ENCODE measurements at places on chromosomes 11 and 22.

GRCh38 chr11:46912526-46913150 lies 5.7 kb downstream of the LRP4 start:
- no peak for DNase-seq

DNA sequence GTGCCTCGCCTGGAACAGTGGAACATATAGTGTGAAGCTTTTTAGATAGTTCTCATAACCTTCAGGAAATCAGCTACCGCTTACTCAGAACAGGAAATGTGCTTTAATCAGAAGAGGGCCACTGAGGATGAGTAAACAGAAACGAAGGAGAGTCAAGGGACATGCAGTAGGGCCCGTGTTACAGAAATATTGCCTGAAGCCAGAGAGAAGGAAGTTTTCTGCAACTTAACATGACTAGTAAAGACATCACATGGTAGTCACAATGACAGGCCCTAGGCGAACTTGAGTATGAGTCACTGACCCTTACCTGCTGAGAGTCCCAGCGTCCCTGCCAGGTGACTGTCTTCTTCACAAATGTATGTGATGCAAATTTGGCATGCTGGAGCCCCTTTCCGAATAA lies 39.4 kb downstream of the CARD18 start:
- no peak for DNase-seq

DNA sequence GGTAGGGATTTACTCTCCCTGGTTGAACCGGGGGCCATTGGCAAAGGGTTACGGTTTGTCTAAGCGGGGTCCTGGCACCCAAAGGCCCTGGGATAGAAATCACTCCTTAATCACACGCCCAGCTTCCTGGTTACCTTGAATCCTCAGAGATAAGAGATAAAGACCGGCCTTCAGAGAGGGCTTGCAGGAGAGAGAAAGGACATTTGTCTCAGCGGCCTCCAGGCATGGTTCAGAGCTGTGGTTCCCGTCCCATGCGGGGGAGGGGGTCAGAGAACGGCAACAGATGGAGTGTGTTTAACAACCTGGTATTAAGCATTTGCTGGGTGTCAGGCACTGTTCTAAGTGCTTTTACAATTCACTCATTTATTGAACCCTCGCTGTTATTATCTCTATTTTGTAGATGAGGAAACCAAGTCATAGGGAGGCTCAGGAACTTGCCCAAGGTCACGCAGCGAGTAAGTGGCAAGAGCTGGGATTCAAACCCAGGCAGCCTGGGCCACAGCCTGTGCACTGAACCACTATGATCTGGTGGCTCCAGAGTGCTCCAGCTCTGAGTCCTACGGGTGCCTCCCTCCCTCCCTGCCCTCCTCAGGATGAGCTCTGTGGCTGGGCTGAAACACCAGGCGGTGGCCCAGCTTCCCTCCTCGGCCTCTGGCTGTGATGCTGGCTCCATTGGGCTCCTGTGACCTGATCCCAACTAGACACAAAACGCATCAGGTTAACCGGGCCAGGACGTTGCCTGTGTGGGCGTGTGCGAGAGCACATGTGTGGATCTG lies 18.6 kb downstream of the LRRC10B start:
- DNase-seq: no peak

DNA sequence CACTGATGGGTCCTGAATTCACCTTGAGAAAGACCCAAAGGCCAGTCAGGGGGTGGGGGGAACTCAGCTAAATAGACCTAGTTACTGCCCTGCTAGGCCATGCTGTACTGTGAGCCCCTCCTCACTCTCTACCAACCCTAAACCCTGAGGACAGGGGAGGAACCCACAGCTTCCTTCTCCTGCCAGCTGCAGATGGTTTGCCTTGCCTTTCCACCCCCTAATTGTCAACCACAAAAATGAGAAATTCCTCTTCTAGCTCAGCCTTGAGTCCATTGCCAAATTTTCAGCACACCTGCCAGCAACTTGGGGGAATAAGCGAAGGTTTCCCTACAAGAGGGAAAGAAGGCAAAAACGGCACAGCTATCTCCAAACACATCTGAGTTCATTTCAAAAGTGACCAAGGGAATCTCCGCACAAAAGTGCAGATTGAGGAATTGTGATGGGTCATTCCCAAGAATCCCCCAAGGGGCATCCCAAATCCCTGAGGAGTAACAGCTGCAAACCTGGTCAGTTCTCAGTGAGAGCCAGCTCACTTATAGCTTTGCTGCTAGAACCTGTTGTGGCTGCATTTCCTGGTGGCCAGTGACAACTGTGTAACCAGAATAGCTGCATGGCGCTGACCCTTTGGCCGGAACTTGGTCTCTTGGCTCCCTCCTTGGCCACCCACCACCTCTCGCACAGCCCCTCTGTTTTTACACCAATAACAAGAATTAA lies 2.4 kb upstream of the TTC36 start:
- DNase-seq: no peak

DNA sequence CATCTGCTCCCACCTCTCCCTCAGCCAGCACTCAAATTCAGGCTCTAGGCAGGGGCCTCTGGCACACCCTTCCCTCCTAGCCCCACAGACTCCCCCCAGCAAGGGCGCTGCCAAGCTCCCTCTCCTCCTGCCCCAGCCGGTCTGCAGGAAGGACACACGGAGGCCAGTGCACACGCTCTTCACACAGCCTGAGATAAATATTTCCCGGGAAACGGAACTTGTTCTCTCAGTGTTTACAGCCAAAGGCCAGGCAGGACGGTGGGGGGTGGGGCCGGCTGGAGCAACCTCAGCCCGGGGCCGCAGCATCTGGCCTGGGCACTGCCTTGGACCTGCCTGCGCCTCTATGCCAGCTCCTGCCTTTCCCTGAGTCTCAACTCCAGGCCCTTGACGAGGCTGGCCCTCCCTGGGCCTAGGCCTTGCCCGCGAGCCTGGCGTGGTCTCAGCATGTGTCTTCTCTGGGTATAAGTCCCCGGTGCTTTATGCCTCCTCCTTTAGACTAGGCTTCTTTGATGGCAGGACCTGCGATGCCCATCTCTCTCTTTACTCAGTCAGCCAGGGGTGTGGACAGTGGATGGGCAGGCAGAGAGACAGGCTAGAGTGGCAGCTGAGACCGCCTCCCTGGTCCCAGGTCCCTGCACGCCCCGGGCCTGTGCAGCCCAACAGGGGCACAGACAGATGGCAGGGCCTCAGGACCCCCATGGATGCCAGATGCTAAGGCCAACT lies 48.4 kb downstream of the PDE2A start:
- peak; percentile 48 for DNase-seq

- DNase-seq: no peak
These were observed 4.6 kb upstream of the RHOD start for GRCh38 chr11:67051945-67052488.

GRCh38 chr11:18193010-18193409 lies 20.4 kb downstream of the MRGPRX4 start:
- DNase-seq: peak; percentile 8
